ENCODE measurements at places on chromosomes 1 and 21.

DNA sequence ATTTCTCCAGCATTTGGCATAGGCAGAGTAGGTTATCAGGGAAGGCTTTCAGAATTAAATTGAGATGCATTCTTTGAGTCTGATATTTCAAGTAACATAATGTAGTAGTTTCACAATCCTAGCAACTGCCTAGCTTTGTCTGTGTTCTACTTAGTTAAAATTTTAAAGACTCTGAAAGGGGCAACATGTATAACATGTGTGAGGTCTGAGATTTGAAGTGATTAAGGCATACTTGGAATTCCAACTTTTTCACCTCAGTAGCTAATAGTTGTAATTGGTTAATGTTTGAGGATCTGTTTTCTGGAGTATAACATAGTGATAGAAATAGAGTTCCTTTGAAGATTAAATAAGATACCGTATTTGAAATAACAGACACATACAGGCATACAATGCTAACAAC is 335.2 kb upstream of the BEND5 start:
- DNase-seq, result no peak

DNA sequence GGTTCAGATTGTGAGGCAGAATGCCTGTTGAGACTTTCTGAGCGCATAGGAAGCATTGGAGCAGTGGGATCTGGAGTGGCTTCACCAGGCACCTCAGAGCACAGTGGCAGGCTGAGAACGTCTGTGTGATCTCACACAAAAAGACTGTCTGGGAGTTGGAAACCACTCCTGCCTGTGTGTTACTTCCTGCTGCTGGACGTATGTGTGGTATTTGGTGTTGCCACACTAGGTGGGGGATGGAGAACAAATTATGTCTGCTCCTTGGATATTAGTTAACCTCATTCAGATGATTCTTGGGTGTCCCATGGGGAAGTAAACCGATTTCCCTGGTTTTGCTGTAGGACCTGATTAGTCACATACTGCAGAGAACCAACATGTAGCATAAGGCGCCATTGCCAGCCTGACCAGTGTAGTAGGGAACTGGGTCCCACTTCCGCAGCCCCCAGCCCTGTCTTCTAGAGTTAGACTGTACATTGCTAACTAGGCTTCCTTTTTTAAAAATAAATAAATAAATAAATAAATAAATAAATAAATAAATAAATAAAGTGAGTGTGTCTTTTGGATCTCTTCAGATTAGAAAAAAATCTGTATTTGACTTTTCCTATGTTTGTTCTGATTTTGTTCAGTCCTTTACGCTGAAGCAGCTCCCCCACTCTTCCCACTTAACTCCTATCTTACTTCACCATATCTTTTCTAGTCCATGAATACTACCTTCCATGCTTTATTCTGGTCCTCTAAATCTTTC is 26.9 kb downstream of the UCK2 start:
- peak; percentile 51 for DNase-seq

DNA sequence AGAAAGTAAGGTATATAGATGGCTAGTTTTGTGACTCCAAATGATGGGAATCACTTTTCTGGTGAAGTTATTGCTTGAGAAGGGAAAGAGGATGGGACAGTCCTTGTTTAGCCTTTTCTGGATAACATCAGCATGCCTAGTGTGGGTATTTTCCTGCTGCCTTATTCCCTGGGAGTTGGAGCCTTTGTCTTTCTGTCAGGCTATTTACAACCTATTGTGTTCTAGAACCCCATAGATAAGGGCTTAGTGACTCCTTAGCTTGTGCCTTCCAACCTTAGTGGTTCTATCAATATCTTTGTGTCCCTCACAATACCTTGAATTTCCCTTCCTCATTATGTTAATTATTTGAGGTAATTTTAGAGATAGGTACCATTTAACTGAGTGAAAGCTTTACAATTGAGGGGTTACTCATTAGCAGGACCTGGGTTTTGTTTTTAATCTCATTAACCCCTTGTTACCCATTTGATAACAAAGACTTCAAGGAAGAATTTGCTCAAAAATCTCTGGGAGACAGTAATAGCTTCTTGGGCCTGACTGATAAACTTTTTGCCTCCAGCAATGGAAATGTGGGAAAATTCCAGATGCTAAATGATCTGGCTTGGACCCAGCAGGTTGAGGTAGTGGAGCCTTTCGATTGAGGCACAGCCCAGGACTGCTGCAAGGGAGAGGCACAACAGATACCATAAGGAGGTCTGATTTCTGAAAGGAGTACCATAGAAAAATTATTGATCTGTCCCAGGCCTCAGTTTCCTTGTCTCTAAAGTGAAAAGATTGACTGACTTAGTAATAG is 49.0 kb downstream of the CACHD1 start:
- no peak for DNase-seq

DNA sequence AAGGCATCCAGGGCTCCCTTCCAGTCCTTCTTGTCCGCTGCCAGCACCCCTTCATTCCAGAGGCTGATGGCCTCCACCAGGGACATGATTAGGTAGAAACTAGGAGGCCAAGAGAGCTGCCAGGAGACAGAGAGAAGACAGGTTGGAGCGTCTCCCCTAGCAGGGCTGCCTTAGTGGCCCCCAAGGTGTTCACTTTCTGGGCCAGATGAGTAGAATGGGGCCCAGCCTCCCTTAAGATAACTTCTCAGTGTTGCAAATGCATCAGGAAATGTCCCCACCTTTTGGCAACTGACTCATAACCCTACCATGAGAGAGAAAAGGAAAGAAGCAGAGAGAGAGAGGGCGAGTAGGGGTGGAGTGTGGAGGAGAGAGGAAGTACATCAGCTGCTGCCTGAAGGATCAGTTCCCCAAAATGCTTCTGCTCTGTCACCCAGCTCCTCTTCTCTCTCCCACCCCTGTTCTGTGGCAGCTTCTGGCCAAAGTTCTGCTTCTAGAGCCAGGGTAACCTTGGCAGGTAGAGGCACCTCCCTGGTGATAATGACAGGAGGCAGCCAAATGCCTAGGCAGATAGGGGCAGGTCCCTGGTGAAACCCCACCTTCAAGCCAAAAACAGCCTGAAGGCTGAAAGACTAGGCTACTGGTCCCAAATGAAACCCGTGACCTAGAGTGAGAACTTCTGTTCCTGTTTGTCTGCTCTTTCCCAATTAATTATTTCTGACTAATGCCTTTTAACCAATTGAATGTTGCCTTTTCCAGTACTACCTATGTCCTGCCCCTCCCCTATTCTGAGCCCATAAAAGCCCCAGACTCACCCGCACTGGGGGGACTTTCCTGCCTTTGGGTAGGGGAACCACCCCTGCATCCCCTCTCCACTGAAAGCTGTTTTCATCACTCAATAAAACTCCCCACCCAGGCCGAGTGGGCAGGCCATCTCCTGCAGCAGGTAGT is at the start of gene NCF2:
Gene NCF2, minus strand, starts transcription at position 216 of the 948 bp plus-strand sequence. Its CDS starts 130 bp downstream, at position 86.
- no peak for DNase-seq

- no peak for DNase-seq
Observed at GRCh38 chr1:93489756-93490155, 41.8 kb downstream of the FNBP1L start.

GRCh38 chr1:175563236-175563895 is 180.0 kb downstream of the TNR start:
- no peak for DNase-seq

DNA sequence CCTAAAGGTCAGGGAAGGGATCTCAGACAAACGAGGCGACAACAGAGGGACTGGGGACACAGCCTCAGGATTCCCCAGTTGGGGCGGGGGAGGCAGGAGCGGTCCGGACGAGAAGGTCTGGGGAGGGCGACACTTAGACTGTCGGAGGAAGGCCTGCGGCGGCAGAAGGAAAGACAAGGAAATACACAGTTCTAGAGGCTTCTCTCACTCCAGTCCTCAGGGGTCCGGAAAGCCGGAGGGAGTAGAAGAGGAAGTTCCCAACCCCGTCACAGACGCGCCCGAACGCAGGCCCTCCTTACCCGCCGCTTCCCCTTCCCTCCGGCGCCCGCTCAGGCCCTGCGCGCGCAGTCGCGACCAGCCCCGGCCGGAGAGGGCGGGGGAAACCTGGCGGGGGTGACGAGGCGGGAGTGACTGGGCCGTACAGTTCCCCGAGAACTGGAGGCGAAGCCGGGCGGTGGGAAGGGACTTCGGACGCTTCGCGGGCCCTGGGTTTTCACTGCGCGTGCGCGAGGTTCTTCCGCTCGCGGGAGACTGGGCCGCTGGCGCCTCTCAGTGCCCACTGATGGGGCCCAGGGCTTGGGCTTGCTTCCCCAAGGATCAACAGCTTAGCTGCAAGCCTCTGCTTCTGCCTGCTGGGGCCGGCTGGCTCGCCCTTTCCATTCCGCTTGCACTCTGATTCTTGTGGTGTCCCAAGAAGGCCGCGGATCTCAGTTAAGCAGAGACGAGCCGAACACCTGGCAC is at the start of gene IPP:
Gene IPP, minus strand, starts transcription at position 356 of the 741 bp plus-strand sequence. CDS start 4,242 bp downstream, outside the sequence.
- DNase-seq, result peak; percentile 99

DNA sequence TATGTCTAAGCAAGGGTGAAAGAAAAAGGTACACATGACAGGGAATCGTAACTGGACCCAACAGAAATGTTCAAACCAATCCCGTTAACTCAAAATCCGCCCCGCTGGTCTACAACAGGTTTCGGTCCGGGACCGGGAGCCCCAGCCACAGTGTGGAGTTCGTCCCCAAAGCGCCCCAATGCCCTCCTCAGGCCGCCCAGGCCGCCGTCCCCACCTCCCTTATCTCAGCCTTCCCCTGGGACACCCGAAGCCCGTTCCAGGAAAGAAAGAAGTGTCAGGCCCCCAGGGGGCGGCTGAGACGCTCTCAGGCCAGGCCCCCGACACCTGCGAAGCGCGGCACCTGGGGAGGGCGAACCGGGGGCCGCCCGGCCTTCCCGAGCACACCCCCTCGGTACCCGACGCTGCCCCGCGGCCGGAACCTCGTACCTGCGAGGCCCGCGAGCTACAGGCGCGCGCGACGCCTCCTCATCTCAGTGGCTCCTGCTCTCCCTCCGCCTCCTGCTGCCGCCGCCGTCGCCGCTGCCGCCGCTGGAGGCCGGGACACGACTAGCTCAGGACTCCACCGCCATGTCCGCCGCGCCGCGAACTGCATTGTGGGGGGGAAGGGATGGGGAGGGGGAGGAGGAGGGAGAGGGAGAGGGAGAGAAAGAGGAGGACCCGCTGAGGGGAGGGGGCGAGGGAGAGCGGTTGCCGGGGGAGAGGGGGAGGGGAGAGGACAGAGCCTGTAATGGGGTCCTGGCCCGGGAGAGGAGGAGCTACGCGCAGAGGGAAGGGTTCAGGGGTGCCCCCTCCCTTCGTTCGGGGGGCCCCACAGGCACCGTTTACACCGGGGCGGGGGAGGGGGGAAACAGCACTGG is at the start of gene TUT4:
Gene TUT4, minus strand, starts transcription at position 588 of the 857 bp plus-strand sequence. CDS start 26,812 bp downstream, outside the sequence.
- peak; percentile 45 for DNase-seq

All from H54 (cell line).